ENCODE measurements at places on chromosomes 13 and 19. TPM values are rescaled to one million over a fixed set of nuclear protein-coding genes. Genes with fewer than 3 reads are reported as not detected.

GRCh38 chr19:31641591-31641990 lies 292.4 kb upstream of the TSHZ3 start:
- H3K4me3 ChIP-seq = no peak overlapping the region
- H3K36me3 ChIP-seq = no peaks in the 10 kb centered on the region
- H3K27ac ChIP-seq = no peak overlapping the region
- DNase-seq = no peak

- H3K36me3 ChIP-seq = no peaks in the 10 kb centered on the region
- DNase-seq = no peak
- H3K4me1 ChIP-seq = no peaks in the 10 kb centered on the region
- H3K27ac ChIP-seq = no peak overlapping the region
- no peak overlapping the region for H3K4me3 ChIP-seq
- H3K27me3 ChIP-seq = no peaks in the 10 kb centered on the region
Observed at GRCh38 chr13:70874636-70875035, 766.4 kb upstream of the KLHL1 start.

DNA sequence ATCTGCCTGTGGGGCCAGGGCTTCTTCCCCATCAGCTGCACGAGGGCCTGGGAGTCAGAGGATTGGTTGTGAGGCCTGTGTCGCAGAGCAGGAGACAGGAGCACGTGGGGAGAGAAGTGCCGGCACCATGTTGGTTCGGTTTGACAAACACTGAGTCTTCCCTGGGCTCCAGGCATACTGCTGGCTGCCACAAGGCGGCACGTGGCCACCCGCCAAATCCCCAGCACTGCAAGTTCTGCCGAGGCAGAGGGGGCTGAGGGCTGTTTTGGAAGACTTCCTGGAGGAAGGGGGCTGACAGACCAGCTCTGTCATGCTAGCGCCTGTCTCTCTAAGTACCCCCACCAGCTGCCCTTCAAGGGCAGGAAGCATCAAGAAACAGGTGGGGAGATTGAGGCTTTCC lies 9.5 kb downstream of the SHANK1 start:
- H3K27ac ChIP-seq = no peak overlapping the region
- DNase-seq = no peak
- H3K4me3 ChIP-seq = no peak overlapping the region
- no peaks in the 10 kb centered on the region for H3K27me3 ChIP-seq
- no peaks in the 10 kb centered on the region for H3K4me1 ChIP-seq

GRCh38 chr13:74465271-74465670 lies 331.1 kb upstream of the KLF12 start:
- no peak for DNase-seq
- no peak overlapping the region for H3K27ac ChIP-seq
- no peak overlapping the region for H3K4me3 ChIP-seq
- H3K27me3 ChIP-seq = no peaks in the 10 kb centered on the region

DNA sequence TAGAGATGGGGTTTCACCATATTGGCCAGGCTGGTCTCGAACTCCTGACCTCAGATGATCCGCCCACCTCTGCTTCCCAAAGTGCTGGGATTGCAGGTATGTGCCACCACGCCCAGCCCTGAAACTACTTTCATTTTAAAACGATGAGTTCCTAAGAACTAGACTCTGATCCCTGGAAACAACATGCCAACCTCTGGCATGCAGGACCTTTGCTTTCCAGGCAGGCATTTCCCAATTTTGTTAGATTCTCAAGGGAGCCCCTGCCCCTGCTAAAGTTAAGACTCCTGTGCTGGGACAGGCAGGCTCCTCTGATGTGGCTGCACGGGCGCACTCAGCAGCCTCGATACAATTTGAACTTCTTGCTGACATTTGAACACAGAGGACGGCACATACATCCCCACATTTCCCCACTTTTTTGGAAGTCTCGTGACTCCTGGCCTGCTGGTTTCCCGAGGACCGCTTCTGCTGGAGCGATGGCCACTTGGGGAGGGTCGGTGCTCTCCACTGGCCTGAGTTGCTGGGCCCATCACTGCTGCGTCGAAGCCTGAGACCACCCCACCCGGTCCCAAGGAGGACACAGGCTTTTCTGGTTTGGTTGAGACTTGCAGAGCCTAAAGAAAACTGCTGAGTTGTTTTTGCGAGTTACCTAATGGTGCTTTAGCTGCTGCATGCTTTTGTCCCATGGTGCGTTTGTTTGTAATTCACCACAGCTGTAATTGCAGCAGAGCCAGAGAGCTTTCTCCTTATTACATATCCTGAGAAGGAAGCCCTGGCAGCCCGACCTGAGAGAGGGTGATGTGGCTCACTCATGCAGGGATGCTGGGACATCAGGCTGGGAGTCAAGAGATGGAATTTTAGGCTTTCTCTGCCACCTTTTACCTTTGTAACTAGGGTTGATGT lies 8.2 kb downstream of the ATP11A start:
- H3K27me3 ChIP-seq = no peaks in the 10 kb centered on the region
- peak overlapping the region; percentile 11 for H3K27ac ChIP-seq
- no peaks in the 10 kb centered on the region for H3K36me3 ChIP-seq
- no peak for DNase-seq

GRCh38 chr13:110349239-110349638 lies 42.2 kb downstream of the COL4A2 start:
- no peak overlapping the region for H3K4me3 ChIP-seq
- no peaks in the 10 kb centered on the region for H3K27me3 ChIP-seq
- H3K27ac ChIP-seq = peak overlapping the region; percentile 74
- no peaks in the 10 kb centered on the region for H3K4me1 ChIP-seq
- DNase-seq = no peak

GRCh38 chr13:19759669-19760068 lies 23.1 kb downstream of the PSPC1 start:
- DNase-seq = no peak
- H3K36me3 ChIP-seq = peaks cover 17% of the 10 kb centered on the region
- no peak overlapping the region for H3K27ac ChIP-seq
- no peaks in the 10 kb centered on the region for H3K27me3 ChIP-seq

DNA sequence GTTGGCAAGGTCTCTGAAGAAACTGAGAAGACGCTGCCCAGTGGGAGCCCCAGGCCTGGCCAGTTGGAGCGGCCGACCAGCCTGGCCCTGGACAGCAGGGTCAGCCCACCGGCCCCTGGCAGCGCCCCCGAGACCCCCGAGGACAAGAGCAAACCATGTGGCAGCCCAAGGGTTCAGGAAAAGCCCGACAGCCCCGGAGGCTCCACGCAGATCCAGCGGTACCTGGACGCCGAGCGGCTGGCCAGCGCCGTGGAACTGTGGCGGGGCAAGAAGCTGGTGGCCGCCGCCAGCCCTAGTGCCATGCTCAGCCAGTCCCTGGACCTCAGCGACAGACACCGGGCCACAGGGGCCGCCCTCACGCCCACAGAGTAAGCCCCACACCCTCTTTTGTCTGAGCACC lies 20.1 kb upstream of the USE1 start:
- no peaks in the 10 kb centered on the region for H3K27me3 ChIP-seq
- no peaks in the 10 kb centered on the region for H3K4me1 ChIP-seq
- no peak overlapping the region for H3K4me3 ChIP-seq
- no peak overlapping the region for H3K27ac ChIP-seq
- H3K36me3 ChIP-seq = peaks cover 78% of the 10 kb centered on the region
- DNase-seq = no peak

DNA sequence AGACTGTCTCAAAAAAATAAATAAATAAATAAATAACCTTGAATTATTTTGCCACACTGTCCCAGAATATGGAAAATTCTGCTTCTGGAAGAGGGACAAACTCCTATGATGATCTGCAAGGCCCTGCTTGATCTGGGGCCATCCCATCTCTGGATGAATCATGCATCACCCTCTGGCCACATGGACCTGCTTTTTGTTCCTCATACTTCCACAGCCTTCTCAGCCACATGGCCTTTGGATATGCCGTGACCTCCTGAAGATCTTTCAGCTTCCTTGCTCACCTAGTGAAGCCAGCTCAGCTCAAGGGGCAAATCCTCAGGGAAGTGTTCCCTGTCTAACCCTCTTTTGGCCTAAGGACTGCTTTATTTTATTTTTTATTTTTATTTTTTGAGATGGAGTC lies 10.3 kb downstream of the IER2 start:
- DNase-seq = no peak
- no peaks in the 10 kb centered on the region for H3K36me3 ChIP-seq
- H3K27ac ChIP-seq = no peak overlapping the region
- no peaks in the 10 kb centered on the region for H3K27me3 ChIP-seq
- no peaks in the 10 kb centered on the region for H3K4me1 ChIP-seq

- no peak overlapping the region for H3K4me3 ChIP-seq
- no peaks in the 10 kb centered on the region for H3K36me3 ChIP-seq
- peaks cover 23% of the 10 kb centered on the region for H3K27me3 ChIP-seq
- DNase-seq = no peak
- H3K4me1 ChIP-seq = peaks cover 65% of the 10 kb centered on the region
- no peak overlapping the region for H3K27ac ChIP-seq
Observed at GRCh38 chr19:10419646-10420443, 493 bp upstream of the PDE4A start.

DNA sequence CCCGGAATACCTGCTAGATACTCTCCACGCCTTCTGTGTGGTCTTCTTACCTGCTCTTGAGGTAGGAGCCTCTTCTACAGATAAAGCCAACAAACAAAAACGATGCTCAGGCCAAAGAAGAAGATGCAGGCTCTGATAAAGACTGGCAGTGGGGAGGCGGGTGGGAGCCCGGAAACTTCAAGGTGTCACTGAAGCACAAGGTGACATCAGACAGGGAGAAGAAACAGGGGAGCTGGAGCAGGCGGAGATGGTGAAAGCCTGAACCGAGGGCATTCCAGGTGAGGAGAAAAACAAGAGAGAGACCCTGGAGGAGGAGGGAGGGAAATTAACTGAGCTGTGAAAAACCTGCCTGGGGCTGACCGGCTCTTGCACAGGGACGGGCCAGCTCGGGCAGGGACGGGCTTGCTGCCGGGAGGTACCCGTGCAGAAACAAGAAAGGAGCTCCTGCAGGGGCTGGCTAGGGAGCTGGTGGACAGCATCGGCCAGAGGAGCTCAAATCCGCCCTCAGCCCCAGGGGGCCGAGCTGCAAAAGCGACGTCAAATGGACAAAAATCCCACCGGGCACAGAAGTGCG lies 19.0 kb downstream of the GNG7 start:
- no peaks in the 10 kb centered on the region for H3K36me3 ChIP-seq
- no peaks in the 10 kb centered on the region for H3K27me3 ChIP-seq
- no peak for DNase-seq
- no peak overlapping the region for H3K27ac ChIP-seq

DNA sequence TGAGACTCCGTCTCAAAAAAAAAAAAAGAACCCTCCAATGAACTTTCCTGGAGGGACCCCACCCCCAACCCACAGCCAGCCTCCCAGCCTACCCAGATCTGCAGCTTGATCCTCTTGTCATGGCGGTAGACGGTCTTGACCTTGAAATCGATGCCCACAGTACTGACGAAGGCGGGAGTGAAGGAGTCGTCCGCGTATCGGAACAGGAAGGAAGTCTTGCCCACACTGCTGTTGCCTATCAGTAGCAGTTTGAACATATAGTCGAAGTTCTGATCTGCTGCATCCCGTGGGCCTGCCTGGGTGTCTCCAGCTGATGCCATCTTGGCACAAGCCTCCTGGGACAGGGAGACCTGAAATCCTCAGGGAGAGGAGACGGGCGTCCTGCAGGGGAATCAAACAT lies 2.4 kb downstream of the RAB3D start:
- no peak overlapping the region for H3K27ac ChIP-seq
- H3K27me3 ChIP-seq = no peaks in the 10 kb centered on the region
- DNase-seq = no peak

GRCh38 chr13:46543287-46543686 lies 9.7 kb upstream of the LRCH1 start:
- no peak overlapping the region for H3K4me3 ChIP-seq
- DNase-seq = no peak
- H3K27me3 ChIP-seq = no peaks in the 10 kb centered on the region
- no peaks in the 10 kb centered on the region for H3K4me1 ChIP-seq

GRCh38 chr13:25860862-25861261 lies 191.0 kb downstream of the SHISA2 start:
- no peak for DNase-seq
- no peak overlapping the region for H3K27ac ChIP-seq
- no peaks in the 10 kb centered on the region for H3K36me3 ChIP-seq
- H3K27me3 ChIP-seq = no peaks in the 10 kb centered on the region
- no peak overlapping the region for H3K4me3 ChIP-seq
- no peaks in the 10 kb centered on the region for H3K4me1 ChIP-seq

DNA sequence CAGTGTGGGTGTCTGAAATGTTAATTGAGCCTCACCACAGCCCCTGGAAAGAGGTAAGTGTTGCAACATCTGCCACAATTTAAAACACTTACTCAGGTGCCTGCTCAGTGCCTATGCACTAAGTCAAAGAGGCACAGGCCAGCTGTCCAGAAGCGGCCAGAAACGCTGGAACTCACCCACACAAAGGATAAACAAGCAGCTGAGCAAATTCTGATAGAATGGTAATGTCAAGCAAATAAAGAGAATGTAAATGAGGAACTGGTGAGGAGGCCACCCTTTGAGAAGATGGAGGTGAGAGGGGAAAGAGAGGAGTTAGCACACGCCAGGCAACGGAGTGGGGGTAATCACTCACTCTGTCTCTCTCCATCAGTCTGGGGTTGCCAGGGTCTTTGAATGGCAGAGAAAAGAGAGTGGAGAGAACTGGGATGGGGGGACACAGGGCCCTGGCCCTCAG lies 67.7 kb upstream of the SERP2 start:
- peak overlapping the region; percentile 78 for H3K27ac ChIP-seq
- no peaks in the 10 kb centered on the region for H3K36me3 ChIP-seq
- no peaks in the 10 kb centered on the region for H3K27me3 ChIP-seq

The C19orf67 gene
- total RNA-seq = not detected

The ZNF829 gene
- total RNA-seq = 2.2 TPM

The SYT5 gene
- total RNA-seq = 0.08 TPM

The SLC25A42 gene
- 10.3 TPM for total RNA-seq

The FUT1 gene
- total RNA-seq = 3.3 TPM

The CRLF1 gene
- 71.8 TPM for total RNA-seq

Measured in right atrium auricular region (tissue), 2 donors.